ENCODE measurements at places on chromosomes 13 and 19.
A peak's percentile ranks its signal among the peaks of the same experiment; 100 is the strongest.

GRCh38 chr19:5013761-5014160, 44.8 kb downstream of the KDM4B start:
- no peaks in the 10 kb centered on the region for H3K27me3 ChIP-seq
- H3K4me3 ChIP-seq, result no peak overlapping the region
- H3K4me1 ChIP-seq, result peaks cover 34% of the 10 kb centered on the region
- no peak for DNase-seq
- H3K36me3 ChIP-seq, result peaks cover 10% of the 10 kb centered on the region

DNA sequence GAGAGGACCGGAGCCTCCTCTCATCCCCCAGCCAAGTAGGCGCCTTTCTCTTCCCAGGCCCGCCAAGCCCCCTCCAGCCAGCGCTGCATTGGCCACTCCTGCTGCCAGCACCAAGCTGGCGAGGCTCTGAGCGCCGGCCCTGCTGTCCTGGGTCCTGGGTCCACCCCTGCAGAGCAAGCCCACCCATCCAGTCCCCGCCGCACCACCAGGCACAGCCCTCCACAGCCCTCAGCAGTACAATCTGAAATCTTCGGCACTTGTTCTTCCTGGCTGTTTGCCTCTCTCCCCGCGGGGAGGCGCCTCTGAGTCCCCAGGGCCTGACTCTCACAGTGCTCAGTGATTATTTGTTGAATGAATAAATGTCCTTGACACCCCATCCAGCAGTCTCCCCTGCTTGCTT, 236.4 kb upstream of the SGCG start:
- no peak for DNase-seq
- H3K27me3 ChIP-seq, result no peaks in the 10 kb centered on the region
- no peak overlapping the region for H3K27ac ChIP-seq
- H3K4me3 ChIP-seq, result no peak overlapping the region
- no peaks in the 10 kb centered on the region for H3K36me3 ChIP-seq
- no peaks in the 10 kb centered on the region for H3K4me1 ChIP-seq

DNA sequence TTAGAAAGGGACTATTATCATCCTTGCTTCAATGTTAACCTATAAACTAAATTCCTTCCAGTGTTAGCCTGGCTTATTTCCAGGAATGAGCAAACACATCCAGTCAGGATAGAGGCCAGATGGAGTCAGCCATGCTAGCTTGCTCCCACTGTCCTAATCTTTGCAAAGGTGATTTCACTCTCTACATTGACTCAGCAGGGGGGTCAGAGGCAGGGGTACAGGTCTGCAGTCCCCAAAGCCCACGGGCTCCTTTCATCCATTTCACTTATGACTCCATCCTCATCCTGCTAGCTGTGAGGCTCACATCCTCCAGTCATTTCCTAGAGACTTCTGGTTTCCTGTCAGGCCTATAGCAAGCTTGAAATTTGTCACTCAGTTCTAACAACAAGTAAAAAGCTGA, 63.4 kb upstream of the CEACAM8 start:
- no peaks in the 10 kb centered on the region for H3K4me1 ChIP-seq
- no peaks in the 10 kb centered on the region for H3K36me3 ChIP-seq
- no peak overlapping the region for H3K4me3 ChIP-seq
- no peak for DNase-seq
- no peak overlapping the region for H3K27ac ChIP-seq

DNA sequence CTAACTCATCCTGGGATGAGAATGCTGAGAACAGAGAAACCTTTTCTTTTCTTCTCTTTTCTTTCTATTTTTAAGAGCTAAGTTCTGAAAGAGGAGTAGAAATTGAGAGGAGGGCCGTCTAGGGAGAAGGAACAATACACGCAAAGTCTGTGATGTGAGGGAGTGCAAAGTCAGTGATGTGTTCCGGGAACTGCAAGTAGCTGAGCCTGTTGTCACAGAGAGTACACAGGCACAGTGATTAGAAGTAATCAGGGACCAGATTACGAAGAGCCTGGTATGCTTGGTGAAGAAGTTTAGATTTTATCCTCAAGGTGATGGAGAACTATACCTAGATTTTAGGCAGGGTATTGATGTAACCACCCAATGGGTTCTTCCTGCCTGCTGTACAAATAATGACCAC, 32.0 kb upstream of the CXCL17 start:
- H3K4me1 ChIP-seq, result no peaks in the 10 kb centered on the region
- no peaks in the 10 kb centered on the region for H3K27me3 ChIP-seq
- DNase-seq, result no peak
- H3K4me3 ChIP-seq, result no peak overlapping the region

DNA sequence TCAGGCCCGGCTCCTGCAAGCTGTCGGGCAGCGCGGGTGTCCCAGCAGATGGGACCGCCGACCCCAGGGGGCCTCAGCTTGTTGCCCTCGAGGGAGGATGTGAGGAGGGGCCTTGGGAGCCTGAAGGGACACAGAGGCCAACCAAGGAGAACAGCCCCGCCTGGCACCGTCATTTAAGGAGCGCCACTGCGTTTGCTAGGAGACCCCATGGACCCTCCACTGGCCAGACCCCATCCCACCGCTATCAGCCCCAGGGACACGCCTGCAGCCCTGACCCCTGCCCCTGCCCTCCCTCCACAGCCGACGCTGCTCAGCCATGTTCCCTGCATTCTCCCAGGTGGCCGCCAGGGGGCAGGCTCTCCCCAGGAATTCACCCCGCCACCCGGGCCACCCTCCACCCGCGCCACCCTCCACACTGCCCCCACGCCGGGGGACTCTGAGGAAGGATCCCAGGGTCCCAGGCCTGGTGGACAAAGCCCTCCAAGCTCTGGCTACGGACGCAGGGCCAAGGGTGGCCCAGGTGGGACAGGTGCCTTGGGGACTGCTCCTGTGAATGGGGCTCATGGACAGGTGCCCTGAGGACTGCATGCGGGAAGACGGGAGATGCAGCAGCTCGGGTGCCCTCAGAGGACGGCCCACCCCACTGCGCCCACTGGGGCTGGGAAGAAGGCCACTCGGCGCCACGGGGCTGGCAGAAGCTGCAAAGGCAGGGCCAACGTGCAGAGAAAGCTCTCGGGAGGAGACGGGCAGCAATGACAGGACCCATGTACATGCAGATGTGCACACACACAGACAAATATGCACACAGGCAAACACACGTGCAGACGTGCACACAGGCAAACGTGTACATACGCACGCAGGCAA, 34.4 kb downstream of the PIP5K1C start:
- no peaks in the 10 kb centered on the region for H3K4me1 ChIP-seq
- H3K27me3 ChIP-seq, result no peaks in the 10 kb centered on the region
- H3K27ac ChIP-seq, result no peak overlapping the region

DNA sequence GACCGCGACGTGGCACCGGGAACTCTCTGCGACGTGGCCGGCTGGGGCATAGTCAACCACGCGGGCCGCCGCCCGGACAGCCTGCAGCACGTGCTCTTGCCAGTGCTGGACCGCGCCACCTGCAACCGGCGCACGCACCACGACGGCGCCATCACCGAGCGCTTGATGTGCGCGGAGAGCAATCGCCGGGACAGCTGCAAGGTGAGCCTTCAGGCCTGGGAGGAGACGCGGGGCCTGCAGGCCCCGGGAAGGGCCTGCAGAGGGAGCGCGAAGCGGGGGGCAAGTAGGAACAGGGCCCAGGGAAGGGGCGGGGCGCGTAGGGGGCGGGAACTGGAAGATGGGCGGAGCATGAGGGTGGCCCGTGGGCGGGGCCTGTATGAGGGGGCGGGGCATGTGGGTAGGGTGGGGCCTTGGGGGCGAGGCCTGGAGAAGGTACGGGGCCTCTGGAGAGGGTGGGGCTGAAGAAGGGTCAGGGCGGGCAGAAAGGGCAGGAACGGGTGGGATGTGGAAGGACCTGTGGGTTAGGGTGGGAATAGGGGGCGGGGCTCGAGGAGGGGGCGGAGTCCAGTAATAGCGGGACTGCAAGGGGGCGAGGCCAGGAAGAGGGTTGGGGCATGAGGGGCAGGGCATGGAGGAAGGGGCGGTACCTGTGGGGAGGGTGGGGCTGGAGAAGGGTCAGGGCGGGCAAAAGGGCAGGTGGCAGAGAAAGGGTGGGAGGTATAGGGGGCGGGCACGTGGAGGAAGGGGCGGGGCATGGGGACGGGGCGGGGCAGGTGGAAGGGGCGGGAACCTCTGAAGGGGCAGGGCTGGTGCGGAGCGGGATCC, 2.5 kb downstream of the CFD start:
- H3K27me3 ChIP-seq, result peaks cover 6% of the 10 kb centered on the region
- no peak overlapping the region for H3K27ac ChIP-seq

- no peak overlapping the region for H3K4me3 ChIP-seq
- H3K4me1 ChIP-seq, result peaks cover 29% of the 10 kb centered on the region
- peak; percentile 76 for DNase-seq
- H3K27me3 ChIP-seq, result no peaks in the 10 kb centered on the region
- peak overlapping the region; percentile 57 for H3K27ac ChIP-seq
Observed at GRCh38 chr19:21322528-21322927, 6.7 kb downstream of the ZNF708 start.

GRCh38 chr13:112692104-112692503, 2.3 kb downstream of the ATP11A start:
- H3K4me3 ChIP-seq, result peak overlapping the region; percentile 81
- peaks cover 42% of the 10 kb centered on the region for H3K4me1 ChIP-seq
- no peaks in the 10 kb centered on the region for H3K36me3 ChIP-seq
- H3K27me3 ChIP-seq, result no peaks in the 10 kb centered on the region
- H3K27ac ChIP-seq, result peak overlapping the region; percentile 95

DNA sequence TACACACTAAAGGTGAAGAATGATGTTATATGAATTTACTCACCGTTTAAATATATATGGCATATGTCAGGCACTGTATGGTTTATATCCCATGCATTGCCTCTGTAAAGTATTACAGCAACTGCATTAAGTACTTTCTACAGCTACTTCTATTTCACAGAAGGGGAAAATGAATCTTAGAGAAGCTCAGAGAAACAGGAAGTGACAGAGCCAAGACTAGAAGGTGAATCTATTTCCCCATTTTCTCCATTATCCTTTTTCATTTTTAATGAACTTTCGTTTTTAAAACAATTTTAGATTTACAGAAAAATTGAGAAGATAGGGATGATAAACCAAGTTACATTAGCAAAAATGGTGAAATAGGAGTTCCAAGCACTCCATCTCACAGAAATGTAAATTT, 863.3 kb downstream of the UQCRFS1 start:
- H3K27ac ChIP-seq, result no peak overlapping the region
- no peak for DNase-seq
- no peaks in the 10 kb centered on the region for H3K27me3 ChIP-seq

GRCh38 chr13:21413013-21413412, 46.1 kb downstream of the ZDHHC20 start:
- H3K27ac ChIP-seq, result no peak overlapping the region
- H3K4me3 ChIP-seq, result no peak overlapping the region
- DNase-seq, result no peak
- no peaks in the 10 kb centered on the region for H3K27me3 ChIP-seq
- H3K36me3 ChIP-seq, result peaks cover 19% of the 10 kb centered on the region

GRCh38 chr13:114257014-114257413, 22.3 kb downstream of the CDC16 start:
- no peak overlapping the region for H3K27ac ChIP-seq
- H3K36me3 ChIP-seq, result peaks cover 59% of the 10 kb centered on the region
- H3K27me3 ChIP-seq, result no peaks in the 10 kb centered on the region
- H3K4me3 ChIP-seq, result no peak overlapping the region

DNA sequence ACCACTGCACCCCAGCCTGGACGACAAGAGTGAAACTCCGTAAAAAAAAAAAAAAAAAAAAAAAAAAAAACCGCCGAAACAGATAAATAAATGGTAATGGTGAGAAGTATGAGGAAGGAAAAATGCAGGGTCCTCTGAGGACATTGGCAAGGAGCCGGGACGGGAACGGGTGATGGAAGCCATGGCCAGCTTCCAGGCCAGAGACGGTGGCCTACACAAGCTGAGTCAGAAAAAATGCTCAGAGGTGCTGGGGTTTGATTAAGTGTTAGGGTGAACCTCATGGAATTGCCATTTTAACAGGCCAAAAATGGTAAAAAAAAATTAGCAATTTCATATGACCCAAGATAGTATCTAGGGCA, 866 bp upstream of the ZSWIM4 start:
- no peaks in the 10 kb centered on the region for H3K36me3 ChIP-seq
- DNase-seq, result peak; percentile 92
- H3K27ac ChIP-seq, result peak overlapping the region; percentile 92
- H3K4me1 ChIP-seq, result peaks cover 38% of the 10 kb centered on the region

DNA sequence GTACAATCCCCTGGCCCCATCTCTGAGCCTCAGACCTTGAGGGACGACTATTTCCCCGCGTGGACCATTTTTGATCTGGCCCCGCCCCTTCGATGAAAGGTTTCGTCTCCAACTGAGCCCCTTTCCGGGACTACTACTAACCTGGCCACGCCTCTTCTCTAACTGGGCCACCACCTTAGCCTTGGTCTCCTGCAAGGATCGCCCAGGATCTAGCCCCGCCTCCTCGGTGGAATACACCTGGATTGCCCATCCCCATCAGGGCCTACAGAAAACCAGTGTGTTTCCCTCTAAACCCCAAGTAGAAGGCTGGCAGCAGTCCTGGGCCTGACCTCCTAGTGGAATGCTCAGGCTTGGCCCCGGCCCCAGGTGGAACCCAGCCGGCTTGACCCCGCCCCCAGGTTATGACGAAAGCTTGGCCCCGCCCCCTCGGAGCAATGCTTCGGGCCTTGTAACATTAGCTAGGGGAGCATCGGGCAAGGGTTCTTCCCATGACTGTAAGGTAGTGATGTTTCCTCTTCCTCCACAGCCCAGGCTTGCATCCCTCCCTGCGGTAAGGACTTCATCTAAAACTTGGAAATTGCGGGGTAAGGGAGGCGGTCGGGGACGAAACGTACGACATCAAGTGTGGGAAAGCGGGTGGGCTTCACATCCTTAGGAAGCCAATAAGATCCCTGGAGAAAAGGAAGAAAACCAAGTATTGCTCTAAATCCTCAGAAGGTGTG, 9.1 kb downstream of the SPACA6 start:
- peak; percentile 89 for DNase-seq
- no peaks in the 10 kb centered on the region for H3K27me3 ChIP-seq
- H3K4me1 ChIP-seq, result peaks cover 41% of the 10 kb centered on the region
- peak overlapping the region; percentile 93 for H3K27ac ChIP-seq
- no peak overlapping the region for H3K4me3 ChIP-seq

- DNase-seq, result no peak
- no peaks in the 10 kb centered on the region for H3K36me3 ChIP-seq
- H3K4me3 ChIP-seq, result no peak overlapping the region
- H3K27me3 ChIP-seq, result no peaks in the 10 kb centered on the region
- H3K4me1 ChIP-seq, result no peaks in the 10 kb centered on the region
Observed at GRCh38 chr13:77860507-77860981, 58.1 kb downstream of the EDNRB start.

- no peaks in the 10 kb centered on the region for H3K36me3 ChIP-seq
- peaks cover 54% of the 10 kb centered on the region for H3K4me1 ChIP-seq
- DNase-seq, result no peak
- no peaks in the 10 kb centered on the region for H3K27me3 ChIP-seq
- H3K4me3 ChIP-seq, result no peak overlapping the region
Observed at GRCh38 chr19:19067276-19068072, 3.7 kb downstream of the SLC25A42 start.

Measured in right atrium auricular region (tissue), 2 donors.